ENCODE measurements at places on chromosomes 4 and X.

GRCh38 chr4:188432328-188432727, 293.1 kb downstream of the TRIML1 start:
- no peak for DNase-seq

DNA sequence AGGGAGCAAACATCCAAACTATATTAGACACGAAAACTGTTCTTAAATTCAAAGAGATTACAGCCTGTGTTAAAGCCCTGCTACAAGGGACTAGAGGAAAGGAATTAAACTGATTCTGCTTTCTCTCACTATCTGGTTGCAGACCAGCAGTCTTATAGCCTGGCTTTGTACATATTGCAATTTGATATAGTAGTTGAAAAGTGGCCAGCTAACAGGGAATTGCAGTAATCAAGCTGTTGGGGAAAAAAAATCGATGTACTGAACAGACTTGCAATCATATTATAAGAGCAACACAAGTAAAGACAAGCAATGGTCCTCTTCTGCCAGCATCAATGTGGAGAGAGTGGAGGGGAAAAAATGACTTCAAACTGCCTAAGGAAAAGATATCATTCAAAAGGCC, 364.4 kb upstream of the EPHA5 start:
- peak; percentile 54 for DNase-seq

- peak; percentile 75 for DNase-seq
These were observed 243.5 kb upstream of the KCNIP4 start for GRCh38 chr4:22192084-22192511.

DNA sequence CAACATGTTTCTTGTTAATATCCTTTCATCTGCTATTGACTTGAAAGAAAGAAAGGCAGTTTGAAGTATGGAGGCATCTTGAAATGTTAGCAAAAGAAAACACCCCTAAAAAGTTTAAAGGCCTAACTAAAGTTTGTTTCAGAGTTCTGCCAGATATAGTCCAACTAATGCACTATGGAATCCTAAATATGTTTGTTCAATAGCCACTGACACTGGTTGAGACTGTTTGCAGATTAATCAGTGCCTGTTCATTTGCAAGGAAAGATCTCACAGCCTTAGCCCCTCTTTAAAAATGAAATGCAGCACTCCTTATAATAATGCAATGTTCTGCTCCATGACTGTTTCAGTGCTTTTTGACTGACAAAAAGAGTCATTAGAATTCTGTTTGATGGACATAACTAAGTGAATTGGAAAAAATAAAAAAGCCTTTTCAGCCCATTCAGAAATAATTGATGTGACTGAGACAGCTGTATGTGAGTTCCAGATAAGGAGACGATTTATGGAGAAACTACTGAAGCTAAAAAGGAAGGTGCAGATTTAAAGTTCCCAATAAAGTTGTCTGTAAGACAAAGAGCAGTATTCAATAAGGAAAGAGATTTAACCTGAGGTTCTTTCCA, 192.0 kb downstream of the PCDH7 start:
- DNase-seq, result no peak

DNA sequence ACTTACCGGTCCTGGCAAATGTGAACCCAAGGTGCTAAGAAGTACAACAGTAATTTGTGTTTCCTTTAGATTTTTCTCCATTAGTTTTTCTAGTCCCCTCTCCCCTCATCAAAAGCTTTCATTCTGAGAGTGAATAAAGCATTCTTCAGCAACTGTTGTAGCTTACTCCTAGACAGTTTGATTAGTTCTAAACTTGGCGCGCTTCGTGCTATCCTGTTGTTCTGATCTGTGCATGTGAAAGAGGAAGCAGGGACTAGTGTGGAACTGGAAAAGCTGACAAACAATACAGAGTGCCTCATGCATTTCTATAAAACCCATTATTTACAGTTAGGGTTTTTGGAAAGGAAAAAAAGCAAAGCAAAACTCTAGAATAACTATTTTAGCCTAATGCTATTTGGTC, 556.9 kb upstream of the SLIT2 start:
- no peak for DNase-seq

DNA sequence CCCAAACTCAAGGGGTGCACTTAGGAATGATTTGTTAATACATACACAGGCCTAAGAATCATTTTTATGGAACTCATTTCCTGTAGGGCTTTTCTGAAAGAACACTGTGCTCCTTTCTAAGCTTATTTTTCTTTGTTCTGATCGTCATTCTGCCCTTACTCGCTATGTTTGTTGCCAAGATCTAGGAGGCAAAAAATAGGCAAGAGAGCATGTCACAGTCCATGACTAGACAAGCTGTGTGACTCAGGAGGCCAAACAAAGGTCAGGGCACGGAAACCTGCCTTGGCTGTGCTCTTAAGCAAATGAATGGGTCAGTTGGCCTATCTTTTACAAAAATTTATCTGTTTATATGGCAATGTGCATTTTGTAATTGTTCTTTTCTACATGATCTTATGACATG, 42.5 kb upstream of the C1GALT1C1 start:
- DNase-seq, result no peak

DNA sequence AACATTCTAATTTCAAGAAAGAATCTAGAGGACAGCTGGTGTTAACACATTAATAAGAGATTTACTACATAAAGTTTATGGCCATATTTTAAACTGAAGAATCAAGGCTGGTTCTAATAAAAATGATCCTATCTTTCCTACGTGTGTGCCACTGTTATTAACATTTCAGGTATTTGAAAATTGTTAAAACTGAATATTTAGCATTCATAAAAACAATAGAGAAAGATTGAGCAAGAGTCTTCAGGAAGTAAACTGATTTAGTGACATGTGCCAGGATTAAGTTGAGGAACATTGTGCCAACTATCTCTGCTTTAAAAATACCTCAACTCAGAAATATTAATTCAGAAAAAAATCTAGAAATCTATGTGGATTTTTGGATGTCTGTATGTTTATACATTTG, 810.1 kb downstream of the FAT4 start:
- DNase-seq, result no peak

DNA sequence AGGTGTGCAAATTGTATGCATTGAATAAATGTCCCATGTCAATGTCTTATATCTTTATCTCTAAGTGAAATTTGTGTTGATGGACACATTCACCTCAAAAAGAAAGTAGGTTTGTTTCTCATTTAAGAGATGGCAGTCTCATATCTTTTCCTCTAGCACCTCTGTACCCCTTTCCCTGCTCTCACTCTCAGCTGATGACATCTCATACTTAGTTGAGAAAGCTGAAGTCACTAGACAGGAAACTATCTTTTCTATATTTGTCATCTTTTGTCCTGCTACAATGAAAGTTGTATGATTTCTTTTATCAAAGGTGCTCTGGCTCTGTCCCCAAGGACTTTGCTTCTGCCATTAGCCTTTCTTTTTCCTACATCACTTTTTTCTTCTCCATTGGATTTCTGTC, 84.0 kb upstream of the GRPR start:
- DNase-seq, result no peak

GRCh38 chr4:177376024-177376423, 66.2 kb downstream of the AGA start:
- DNase-seq, result no peak

GRCh38 chr4:177964693-177965168, 522.5 kb upstream of the AGA start:
- no peak for DNase-seq

- no peak for DNase-seq
These were observed 33.2 kb upstream of the ARSD start for GRCh38 chrX:2962381-2962780.

DNA sequence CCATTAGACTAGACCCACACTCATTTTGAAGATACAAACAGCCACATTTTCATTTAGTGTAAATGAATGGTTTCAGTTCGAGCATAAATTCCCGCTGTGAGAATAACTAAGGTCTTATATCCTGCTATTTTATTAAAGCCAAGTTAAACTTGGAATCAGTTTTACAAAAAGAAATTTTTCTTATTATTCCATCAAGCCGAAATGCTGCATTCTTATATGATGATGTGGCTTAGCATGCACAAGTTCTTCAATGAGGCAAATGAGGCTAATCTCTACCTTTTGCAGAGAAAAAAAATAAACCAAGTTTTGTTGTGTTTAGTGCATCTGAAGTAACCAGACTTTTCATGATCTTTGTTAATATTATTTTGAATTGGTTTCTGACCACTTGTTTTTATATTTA, 953.9 kb upstream of the PCDH10 start:
- DNase-seq, result no peak

DNA sequence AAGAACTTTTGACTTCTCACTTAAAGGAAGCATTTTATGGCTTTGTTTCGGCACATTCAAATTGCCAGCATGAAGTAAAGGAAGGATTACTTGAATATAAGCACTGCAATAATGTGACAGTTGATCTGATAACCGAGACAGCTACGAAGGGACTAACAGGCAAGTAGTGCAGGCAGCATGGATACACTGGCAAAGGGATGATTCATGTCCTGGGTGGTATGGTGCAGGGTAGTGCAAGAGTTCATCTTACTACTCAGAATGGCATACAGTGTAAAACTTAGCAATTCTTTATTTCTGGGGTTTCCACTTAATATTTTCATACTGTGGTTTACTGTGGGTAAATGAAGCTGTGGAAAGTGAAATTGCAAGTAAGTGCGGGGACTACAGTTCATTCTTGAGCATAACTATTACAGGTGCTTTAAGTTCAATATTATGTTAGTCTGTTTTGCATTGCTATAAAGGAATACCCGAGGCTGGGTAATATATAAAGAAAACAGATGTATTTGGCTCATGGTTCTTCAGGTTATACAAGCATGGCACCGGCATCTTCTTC, 611.8 kb downstream of the SPOCK3 start:
- DNase-seq, result no peak

- no peak for DNase-seq
These were observed 274.9 kb upstream of the PITX2 start for GRCh38 chr4:110897784-110898183.

- no peak for DNase-seq
These were observed 170.1 kb downstream of the AFAP1 start for GRCh38 chr4:7769396-7770223.

DNA sequence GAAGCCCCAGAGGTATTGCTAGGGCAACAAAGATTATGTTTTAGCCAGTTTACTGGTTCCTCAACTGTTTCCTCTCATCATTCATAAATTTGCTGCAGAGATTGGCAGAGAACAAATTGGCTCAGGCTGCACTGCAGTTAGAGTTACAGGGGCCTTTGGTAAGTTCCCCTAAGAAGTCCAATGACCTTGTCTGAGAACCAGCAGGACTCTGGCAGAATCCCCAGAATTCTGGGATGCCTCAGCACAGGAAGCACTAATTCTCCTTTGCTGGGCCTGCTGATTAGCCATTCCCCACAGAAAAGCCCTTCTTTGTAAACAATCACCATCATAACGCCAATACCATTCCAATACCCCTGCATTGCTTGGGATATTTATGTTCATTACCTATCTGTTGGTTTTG, 151.3 kb downstream of the USP46 start:
- peak; percentile 23 for DNase-seq

- no peak for DNase-seq
These were observed 383.6 kb downstream of the BMPR1B start for GRCh38 chr4:95141361-95141760.

GRCh38 chr4:173005912-173006633, 162.5 kb upstream of the GALNT7 start:
- DNase-seq, result no peak

All from NCI-H2081 (cell line).